Epithelial cell of prostate (primary cell): ENCODE measurements at places on chromosomes 13 and 19.

DNA sequence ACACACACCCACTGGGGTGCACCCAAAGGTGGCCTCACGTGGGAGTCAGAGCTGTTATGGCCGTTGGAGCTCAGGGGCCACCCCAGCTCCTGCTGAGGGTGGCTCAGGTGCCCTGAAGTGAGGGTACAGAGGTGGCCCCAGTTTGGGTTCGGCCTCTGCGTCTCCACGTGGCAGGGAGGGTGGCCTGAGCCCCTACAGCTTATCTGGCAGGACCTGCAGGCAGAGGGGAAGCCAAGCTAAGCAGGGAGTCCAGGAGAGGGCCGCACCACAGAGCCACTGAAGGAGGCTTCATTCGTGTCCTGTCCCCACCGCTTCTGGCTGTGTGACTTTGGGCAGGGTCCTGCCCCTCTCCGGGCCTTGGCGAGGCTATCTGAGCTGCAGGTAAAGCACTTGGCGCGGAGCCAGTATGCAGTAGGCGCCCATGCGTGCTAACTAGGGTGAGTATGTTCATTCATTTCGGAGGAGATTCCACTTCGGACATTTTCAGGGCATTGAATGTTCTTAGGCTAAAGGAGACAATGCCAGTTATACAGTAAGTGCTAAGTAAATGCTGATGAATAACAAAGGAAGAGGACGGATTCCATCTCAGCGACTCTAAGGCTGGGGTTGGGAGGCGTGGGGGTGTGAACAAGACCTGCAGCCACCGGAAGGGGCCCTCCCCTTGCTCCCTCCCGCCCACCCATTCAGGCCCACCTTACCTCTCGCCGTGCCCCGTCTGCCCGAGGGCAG, 4.9 kb downstream of the REX1BD start:
- DNase-seq: no peak

DNA sequence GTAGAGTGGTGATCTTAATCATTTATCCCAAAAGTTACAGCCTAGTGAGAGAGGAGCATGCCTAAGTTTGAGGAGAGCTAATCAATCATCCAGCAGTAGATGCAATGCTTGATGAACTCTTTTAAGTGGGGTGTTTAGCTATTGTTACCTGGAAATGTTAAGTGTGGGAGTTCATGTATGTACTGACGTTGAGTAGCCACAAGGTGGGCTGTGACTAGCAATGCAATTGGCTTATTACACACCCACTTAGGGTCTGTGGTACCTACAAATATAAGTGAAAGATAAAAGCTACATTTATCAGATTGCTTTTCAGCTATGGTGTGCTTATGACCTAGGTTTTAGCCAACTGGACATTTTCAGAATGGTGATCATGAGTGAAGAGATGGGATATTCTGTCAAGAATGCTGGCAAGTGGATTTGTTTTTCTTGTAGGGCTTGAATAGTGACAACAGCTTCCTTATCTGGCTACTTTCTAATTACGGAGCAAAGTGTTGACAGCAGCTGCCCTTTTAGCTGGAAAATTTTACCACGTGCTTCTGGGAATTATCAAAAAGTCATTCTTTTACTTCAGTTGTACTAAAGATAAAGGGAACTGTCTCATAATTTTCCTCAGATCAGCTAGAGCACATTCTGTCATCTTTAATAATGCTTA, 170.6 kb downstream of the POSTN start:
- DNase-seq: no peak

DNA sequence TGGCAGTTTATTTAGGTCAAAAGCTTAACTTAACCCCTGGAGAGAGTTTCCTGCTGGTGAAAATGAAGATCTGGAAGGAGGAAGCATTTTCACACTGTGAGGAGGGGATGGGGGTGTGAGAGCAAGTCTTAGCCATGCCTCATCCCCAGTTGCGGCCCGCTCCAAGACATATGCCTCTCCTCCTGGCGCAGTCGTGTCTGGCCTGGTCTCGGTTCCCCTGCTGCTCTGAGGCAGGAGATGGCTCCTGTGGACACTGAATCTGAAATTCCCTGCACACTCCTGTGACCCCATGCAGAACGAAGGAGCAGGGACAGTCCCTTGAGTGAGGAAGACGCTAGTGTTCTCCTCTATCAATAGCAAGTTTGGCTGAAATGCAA, 360 bp upstream of the ZNF69 start:
- DNase-seq: no peak

DNA sequence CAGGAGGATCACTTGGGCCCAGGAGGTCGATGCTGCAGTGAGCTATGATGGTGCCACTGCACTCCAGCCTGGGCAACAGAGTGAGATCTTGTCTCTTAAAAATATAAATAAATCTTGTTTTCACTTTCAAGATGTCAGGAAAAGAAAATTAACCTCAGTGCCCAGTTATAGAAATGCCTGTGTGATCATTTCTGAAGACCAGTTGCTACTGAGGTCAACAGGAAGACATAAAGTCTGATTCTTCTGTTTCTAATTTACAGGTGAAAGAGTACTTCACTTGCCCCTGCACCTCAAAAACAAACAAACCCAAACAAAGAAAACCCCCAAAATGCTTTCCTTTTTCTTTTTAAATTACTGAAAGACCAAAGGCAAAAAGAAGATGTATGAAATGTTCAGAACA, 174.3 kb upstream of the NBEA start:
- DNase-seq: no peak

- no peak for DNase-seq
These were observed 64.3 kb downstream of the CACNA1A start for GRCh38 chr19:13441810-13442512.

DNA sequence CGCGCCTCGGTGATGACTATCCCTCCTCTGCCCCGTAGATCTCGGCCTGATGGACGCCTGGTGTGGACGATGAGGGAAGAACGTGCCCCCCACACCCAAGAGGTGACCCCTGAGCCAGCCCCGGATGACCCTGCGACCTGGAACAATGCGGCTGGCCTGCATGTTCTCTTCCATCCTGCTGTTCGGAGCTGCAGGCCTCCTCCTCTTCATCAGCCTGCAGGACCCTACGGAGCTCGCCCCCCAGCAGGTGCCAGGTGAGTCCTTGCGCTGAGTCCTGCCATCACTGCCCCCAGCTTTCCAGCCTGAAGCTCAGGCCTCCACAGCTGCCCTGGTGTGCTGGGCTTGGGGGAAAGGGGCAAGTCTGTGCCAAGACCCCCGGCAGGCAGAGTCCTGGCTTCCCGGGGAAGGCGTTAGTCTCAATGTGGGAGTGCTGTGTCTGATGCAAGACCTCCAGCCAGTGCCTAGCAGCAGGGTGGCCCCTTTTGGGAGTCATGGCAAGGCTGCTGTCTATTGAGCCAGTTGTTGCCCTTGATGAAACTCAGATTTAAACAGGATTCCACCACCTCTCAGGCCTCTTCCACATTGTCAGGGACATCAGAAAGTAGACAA, 67.5 kb downstream of the CHST8 start:
- DNase-seq: no peak

DNA sequence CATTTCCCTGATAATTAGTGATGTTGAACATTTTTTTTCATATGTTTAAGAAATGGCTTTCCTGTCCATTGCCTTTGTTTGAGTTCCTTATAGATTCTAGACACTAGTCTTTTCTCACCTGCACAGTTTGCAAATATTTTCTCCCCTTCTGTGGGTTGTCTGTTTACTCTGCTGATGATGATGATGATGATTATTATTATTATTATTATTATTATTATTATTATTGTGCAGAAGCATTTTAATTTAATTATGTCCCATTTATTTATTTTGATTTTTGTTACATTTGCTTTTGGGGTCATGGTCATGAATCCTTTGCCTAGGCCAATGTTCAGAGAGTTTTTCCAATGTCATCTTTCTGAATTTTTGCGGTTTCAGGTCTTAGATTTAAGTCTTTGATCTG, 492.5 kb upstream of the TSHZ3 start:
- no peak for DNase-seq

DNA sequence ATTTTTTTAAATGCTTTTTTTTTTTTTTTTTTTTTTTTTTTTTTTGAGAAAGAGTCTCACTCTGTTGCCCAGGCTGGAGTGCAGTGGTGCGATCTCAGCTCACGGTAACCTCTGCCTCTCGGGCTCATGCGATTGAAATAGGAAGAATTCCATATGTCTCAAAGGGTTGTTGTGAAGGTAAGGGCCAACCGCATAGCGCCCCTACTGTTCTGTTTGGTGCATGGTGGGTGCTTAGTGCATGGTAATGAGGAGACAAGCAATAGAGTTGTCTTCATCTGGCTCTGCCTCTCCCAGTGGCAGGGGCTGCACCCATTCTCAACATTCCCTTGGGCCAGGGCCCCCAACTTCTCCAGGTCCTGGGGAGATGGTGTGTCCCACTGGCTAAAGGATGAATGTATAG, 68.7 kb downstream of the RASL11A start:
- no peak for DNase-seq

- DNase-seq: no peak
These were observed 50.6 kb upstream of the USPL1 start for GRCh38 chr13:30567072-30567471.

GRCh38 chr13:91383836-91384235, 14.6 kb upstream of the GPC5 start:
- DNase-seq: no peak
